Psoas muscle (tissue), 8 donors: ENCODE measurements at places on chromosomes 13 and 19. TPM values are rescaled to one million over a fixed set of nuclear protein-coding genes. Genes with fewer than 3 reads are reported as not detected.

DNA sequence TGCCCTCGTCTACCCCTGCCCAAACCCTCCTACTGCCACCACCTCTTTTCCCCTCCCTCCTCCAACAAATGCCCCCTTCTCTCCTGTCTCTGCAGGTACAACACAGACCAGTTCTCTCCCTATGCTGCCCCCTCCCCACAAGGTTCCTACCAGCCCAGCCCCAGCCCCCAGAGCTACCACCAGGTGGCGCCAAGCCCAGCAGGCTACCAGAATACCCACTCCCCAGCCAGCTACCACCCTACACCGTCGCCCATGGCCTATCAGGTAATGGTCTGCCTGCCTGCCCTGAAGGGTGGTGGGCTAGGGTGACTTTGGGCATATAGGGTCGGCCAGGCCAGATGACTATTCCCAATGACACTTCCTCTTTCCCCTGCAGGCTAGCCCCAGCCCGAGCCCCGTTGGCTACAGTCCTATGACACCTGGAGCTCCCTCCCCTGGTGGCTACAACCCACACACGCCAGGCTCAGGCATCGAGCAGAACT lies 6.5 kb upstream of the TIMM50 start:
- peak; percentile 82 for DNase-seq

GRCh38 chr13:102677122-102677521 lies 17.7 kb downstream of the METTL21C start:
- DNase-seq, result no peak

The ZNF442 gene
- total RNA-seq, result 1.2 TPM

The SAFB2 gene
- 30.4 TPM for total RNA-seq

GRCh38 chr13:40190641-40191100 lies 475.8 kb downstream of the FOXO1 start:
- peak; percentile 40 for DNase-seq

DNA sequence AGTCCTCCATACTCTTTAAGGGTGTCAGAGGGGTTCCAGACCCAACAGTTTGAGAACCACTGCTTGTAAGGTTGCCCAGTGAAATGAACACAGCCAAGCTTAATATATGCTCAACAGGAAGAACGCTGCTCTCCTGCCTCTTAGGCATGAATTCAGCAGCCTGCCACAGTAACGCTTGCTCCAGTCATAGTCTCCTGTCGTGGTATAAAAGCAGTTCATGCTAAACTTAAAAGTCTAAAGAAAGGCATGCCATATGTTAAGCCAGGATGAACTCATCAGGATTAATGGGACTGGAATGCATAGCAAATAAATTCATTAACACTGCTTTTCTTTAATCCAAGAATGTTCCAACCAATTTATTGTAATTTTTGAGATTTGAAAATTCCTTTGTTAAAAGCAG lies 38.7 kb downstream of the SLC7A1 start:
- DNase-seq, result no peak

The TPM4 gene
- total RNA-seq, result 57.3 TPM
